Aorta (tissue), 5 donors: ENCODE measurements at places on chromosomes 16 and 17.

GRCh38 chr16:75475420-75475847 is 10.9 kb upstream of the TMEM170A start:
- H3K27me3 ChIP-seq = no peaks in the 10 kb centered on the region
- no peak for DNase-seq
- H3K27ac ChIP-seq = no peak overlapping the region
- H3K36me3 ChIP-seq = no peaks in the 10 kb centered on the region
- no peak overlapping the region for H3K4me3 ChIP-seq

DNA sequence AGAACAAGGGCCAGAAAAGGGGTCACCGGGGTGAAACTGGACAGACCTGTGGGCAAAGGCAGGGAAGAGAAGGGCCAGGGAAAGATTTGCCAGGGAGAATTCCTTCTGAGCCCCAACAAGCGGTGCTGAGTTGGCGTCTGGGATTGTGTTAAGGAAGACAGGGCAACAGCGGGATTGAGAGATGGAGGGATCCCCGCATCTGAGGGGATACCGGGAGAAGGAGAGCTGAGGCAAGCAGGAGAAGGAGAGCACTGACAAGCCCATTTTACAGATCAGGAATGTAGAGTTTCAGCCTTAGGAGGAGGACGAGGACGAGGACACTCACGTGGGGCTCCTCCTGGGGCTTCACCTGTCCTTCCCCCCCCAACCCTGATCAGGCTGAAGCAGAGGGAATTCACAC is 998 bp upstream of the ABCC3 start:
- no peaks in the 10 kb centered on the region for H3K4me1 ChIP-seq
- H3K27ac ChIP-seq = no peak overlapping the region
- no peaks in the 10 kb centered on the region for H3K27me3 ChIP-seq
- H3K4me3 ChIP-seq = no peak overlapping the region
- DNase-seq = no peak
- no peaks in the 10 kb centered on the region for H3K36me3 ChIP-seq

- no peak overlapping the region for H3K27ac ChIP-seq
- no peak overlapping the region for H3K4me3 ChIP-seq
- H3K27me3 ChIP-seq = no peaks in the 10 kb centered on the region
Measured at GRCh38 chr16:5865236-5865635, 767.6 kb upstream of the EEF2KMT start.

DNA sequence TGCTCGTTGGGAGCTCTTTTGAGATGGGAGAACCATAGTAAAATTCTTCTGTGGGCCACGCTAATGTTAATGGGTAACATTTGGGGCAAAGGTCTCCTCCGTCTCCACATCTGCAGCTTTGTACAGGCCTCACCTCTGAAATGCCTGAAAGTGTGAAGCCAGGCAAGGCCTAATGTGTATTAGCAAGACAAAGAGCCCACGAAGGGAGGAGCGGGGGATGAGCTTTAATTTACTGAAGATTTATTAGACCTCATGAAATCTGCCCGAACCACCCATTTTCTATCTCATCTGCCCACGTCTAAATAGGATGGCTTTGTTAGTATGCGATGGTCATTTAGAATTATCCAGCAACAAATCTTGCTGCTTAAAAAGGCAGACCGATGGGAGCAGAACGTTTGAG is 408.9 kb downstream of the PMP22 start:
- no peaks in the 10 kb centered on the region for H3K27me3 ChIP-seq
- H3K4me1 ChIP-seq = no peaks in the 10 kb centered on the region

GRCh38 chr16:22868593-22869224 is 54.7 kb downstream of the HS3ST2 start:
- H3K27ac ChIP-seq = no peak overlapping the region
- H3K4me1 ChIP-seq = no peaks in the 10 kb centered on the region
- H3K36me3 ChIP-seq = no peaks in the 10 kb centered on the region
- no peak for DNase-seq

- no peaks in the 10 kb centered on the region for H3K4me1 ChIP-seq
- H3K36me3 ChIP-seq = no peaks in the 10 kb centered on the region
- peak; percentile 72 for DNase-seq
- no peaks in the 10 kb centered on the region for H3K27me3 ChIP-seq
Measured at GRCh38 chr16:89366561-89367537, 123.5 kb downstream of the ANKRD11 start.

DNA sequence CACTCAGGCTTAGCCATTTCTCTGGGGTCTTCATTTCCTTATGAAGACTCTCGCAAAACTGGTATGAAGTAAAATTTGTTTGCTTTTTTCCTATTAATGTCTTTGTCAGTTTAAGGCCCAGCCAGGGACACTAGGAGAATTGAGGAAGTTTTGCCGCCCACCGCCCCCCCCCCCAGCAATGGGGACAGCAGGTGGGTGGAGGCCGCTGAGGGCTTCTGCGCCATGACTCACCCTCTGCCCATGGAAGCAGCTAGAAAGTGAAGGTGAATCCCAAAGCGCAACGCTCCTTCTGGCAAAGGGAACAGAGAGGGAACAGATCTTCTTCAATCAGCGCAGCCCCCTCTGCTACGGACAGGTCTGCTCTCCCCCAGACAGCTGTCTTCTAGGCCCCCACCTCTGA is 49.7 kb downstream of the MARF1 start:
- peaks cover 3% of the 10 kb centered on the region for H3K36me3 ChIP-seq
- H3K27ac ChIP-seq = no peak overlapping the region
- no peak for DNase-seq
- H3K4me1 ChIP-seq = no peaks in the 10 kb centered on the region
- H3K27me3 ChIP-seq = no peaks in the 10 kb centered on the region

GRCh38 chr17:79940459-79941087 is 95.1 kb downstream of the TBC1D16 start:
- no peaks in the 10 kb centered on the region for H3K4me1 ChIP-seq
- DNase-seq = peak; percentile 68
- no peak overlapping the region for H3K27ac ChIP-seq
- H3K36me3 ChIP-seq = peaks cover 3% of the 10 kb centered on the region
- no peaks in the 10 kb centered on the region for H3K27me3 ChIP-seq
- H3K4me3 ChIP-seq = no peak overlapping the region

DNA sequence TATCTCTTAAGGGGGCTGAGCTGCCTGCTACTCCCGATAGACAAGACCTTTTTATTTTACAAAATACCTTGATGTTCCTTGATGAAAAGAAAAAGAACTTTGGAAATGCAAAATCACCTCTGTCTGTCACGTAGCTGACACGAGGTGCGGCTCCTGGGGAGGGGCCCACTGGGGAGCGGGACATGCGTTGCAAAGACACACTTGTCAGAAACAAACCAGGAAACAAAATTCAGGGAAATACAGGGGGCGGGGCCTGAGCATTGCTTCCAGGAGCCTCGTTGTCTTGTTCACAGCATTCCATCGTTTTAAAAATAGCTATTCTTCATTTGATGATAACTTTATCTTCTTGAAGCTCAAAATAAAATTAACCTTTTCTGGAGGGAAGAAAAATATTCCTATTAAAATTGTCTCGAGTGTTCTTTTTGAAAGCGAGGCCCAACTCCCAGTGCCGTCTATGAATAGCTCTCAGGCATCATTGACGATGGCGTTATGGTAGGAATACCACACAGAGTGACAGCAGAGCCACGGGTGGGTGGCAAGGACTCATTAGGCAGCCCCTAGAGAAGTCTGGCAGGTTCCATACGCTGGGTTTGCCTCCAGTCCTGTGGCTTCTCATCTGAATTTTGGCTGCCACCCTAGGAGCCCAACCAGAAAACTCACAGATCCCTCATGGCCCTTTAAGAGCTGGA is 286.9 kb downstream of the CPPED1 start:
- no peak overlapping the region for H3K27ac ChIP-seq
- DNase-seq = peak; percentile 21
- H3K36me3 ChIP-seq = no peaks in the 10 kb centered on the region
- H3K27me3 ChIP-seq = no peaks in the 10 kb centered on the region

DNA sequence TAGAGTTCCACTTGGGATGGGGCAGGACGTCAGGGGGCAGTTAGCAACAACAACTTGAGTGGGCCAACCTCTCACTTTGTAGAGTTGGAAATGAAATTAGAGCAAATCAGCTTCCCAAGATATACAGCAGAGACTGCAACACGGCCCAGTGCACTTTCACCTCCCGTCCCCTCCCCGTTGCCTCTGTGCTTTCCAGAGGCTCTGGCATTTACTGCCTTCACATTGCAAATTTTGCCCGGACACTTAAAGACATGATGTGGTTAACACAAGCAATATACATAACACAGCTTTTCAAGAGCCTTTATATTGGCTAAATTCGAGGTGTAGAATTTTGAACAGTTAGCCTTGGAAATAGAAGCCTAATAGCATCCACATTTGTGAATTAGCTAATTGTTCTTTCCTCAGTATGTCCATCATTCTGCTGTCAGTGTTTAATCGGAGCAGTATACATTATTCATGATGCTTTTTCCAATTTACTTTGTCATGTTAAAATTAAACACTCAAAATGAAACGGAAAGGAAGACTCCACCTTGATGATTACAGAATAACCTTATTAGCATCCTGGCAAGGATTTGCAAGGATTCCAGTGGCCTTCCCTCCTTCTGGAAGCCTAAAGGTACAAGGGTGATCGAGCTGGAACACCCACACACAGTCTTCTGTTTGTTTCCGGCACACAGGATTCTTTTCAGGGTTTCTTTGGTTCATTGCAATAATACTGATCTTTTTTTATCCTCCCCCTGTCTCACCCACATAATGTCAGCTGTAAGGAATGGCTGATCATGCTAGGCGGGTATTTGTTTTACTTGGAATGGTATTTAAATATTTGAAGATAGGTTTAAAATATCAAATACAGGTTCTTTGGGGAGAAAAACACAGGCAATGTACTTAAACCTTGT is 190.9 kb upstream of the CACNG5 start:
- no peak overlapping the region for H3K4me3 ChIP-seq
- no peak overlapping the region for H3K27ac ChIP-seq
- DNase-seq = no peak
- no peaks in the 10 kb centered on the region for H3K27me3 ChIP-seq
- H3K4me1 ChIP-seq = peaks cover 5% of the 10 kb centered on the region

GRCh38 chr16:27740496-27741201 is 190.7 kb downstream of the KATNIP start:
- no peaks in the 10 kb centered on the region for H3K27me3 ChIP-seq
- no peaks in the 10 kb centered on the region for H3K36me3 ChIP-seq
- DNase-seq = no peak
- H3K4me1 ChIP-seq = no peaks in the 10 kb centered on the region

GRCh38 chr17:50106393-50107131 is 11.4 kb downstream of the PDK2 start:
- DNase-seq = no peak
- H3K27ac ChIP-seq = no peak overlapping the region
- H3K4me1 ChIP-seq = peaks cover 4% of the 10 kb centered on the region
- no peak overlapping the region for H3K4me3 ChIP-seq

DNA sequence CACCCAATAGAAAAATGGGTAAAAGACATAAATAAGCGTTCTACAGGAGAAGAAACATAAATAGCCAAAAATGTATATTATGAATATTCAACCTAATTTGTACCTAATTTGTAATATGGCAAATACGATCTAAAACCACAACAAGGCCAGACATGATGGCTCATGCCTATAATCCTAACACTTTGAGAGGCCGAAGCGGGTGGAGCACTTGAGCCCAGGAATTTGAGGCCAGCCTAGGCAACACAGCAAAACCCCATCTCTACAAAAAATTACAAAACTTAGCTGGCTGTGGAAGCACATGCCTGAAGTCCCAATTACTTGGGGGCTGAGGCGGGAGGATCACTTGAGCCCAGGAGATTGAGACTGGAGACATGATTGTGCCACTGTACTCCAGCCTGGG is 30.1 kb downstream of the CRLF3 start:
- no peaks in the 10 kb centered on the region for H3K27me3 ChIP-seq
- peaks cover 2% of the 10 kb centered on the region for H3K36me3 ChIP-seq

DNA sequence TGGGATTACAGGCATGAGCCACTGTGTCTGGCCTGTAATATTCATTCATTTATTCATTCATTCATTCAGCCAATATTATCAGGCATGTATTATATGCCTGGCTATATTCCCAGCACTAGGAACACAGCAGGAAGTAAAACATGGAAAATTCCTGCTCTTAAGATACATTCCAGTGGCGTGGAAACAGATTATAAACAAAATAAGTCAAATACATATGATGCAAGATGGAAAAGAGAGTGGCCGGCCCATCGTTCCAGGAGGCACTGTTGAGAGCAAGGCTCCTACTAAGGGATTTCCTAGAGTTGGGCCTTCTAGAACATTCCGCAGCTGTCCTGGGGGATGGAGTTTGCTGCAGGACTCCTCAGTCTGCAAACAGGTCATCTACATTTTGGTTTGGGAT is 17.7 kb downstream of the ADCY9 start:
- no peaks in the 10 kb centered on the region for H3K27me3 ChIP-seq
- H3K4me3 ChIP-seq = no peak overlapping the region
- H3K27ac ChIP-seq = no peak overlapping the region
- H3K4me1 ChIP-seq = peaks cover 3% of the 10 kb centered on the region
- H3K36me3 ChIP-seq = no peaks in the 10 kb centered on the region
- DNase-seq = peak; percentile 38

GRCh38 chr16:57175896-57176295 is 9.9 kb downstream of the PSME3IP1 start:
- H3K36me3 ChIP-seq = peaks cover 10% of the 10 kb centered on the region
- H3K4me3 ChIP-seq = no peak overlapping the region
- H3K27ac ChIP-seq = no peak overlapping the region
- peaks cover 6% of the 10 kb centered on the region for H3K4me1 ChIP-seq
- DNase-seq = no peak

GRCh38 chr17:33515974-33516373 is 222.9 kb upstream of the ASIC2 start:
- no peak overlapping the region for H3K4me3 ChIP-seq
- H3K27ac ChIP-seq = no peak overlapping the region
- no peak for DNase-seq
- no peaks in the 10 kb centered on the region for H3K27me3 ChIP-seq

DNA sequence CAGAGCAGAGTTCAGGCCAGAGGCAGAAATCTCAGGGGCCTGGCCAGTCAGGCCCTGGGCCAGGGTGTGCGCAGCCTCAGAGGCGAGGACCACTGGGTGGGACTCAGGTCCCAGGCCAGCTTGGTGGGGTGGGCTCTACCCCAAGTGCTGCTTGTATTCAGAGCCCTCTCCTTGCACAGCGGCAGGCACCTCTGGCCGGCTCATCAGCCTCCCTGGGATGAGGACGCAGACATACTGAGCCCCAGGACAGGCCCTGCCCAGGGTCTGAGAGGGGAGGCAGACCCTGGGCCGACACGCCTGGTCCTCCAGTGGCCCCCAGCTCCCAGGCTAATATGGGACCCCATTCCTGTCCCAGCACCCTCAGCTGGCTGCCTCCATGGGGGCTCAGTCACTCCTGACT is 7.6 kb upstream of the IL27 start:
- H3K36me3 ChIP-seq = no peaks in the 10 kb centered on the region
- H3K4me3 ChIP-seq = no peak overlapping the region
- DNase-seq = no peak
- no peak overlapping the region for H3K27ac ChIP-seq

DNA sequence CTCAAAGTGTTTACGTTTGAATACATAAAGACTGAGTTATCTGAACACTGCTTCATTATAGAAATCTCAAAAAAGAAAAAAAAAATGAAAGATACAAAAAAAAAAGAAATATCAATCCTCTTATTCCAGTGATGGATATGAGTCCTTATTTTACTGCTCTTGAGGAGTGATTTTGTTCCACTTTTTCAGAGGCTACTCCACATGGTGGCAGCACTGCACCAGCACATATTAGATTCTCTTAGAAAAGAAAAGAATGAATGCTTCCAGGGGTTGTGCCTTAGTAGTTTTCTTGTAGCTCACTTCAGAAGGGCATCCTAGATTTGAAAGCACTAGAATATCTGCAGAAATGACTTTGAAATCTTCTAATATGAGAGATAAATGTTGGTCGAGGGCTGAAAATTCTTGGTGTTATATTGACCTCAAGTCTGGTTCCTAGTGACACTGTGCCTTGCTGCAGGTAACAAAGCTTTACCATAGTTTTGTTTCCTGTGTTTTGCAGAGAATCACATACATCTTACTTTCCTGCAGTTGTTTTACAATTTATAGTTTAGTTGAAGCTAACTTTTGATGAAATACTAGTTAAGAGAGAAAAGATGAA is 25.9 kb downstream of the AP2B1 start:
- H3K27ac ChIP-seq = no peak overlapping the region
- H3K4me3 ChIP-seq = no peak overlapping the region
- H3K27me3 ChIP-seq = no peaks in the 10 kb centered on the region
- H3K4me1 ChIP-seq = no peaks in the 10 kb centered on the region
- DNase-seq = no peak
